ENCODE measurements at places on chromosomes 1 and 21. TPM values are rescaled to one million over a fixed set of nuclear protein-coding genes. Genes with fewer than 3 reads are reported as not detected.

DNA sequence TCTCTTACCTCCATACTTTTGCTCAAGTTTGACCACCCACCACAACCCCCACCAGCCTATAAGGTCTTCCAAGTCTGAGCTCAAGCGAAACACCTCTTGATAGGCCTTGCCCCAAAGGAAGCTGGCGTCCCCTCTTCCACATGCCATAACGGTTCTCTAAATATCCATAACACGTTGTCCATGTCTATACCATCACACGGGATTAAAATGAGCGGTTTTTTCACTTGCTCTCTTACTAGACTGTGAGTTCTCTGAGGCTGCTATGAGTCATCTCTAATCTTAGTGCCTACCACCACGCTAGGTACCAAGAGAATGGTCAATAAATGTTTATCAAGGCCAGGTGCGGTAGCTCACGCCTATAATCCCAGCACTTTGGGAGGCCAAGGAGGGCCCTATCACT is 41.0 kb downstream of the WASF2 start:
- no peak for ATAC-seq

DNA sequence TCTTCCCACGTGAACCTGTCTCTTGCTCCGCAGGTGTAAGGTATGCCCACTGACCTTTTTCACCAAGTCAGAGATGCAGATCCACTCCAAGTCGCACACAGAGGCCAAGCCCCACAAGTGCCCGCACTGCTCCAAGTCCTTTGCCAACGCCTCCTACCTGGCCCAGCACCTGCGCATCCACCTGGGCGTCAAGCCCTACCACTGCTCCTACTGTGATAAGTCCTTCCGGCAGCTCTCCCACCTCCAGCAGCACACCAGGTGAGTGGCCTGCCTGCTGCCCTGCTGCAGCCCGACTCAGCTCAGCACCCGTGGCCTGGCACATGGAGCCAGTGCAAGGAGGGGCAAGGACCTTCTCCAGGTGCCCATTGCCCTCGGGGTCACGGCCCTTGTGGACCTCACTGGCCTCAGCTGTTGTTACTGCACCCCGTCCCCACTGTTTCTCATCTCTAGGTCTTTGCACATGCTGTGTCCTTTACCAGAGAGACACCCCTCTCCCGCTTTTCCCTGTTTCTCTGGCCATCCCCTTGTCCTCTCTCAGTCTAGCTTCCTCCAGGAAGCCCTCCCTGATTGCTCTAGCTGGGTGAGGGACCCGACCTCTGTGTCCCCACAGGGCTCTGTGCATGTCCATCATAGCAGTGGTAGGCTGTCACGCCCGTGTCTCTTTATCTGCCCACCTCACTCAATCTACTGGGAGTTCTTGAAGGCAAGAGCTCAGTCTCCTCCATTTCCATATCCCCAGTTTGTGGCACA is 25.4 kb downstream of the ZNF362 start:
- no peak for ATAC-seq

The CRYBG2 gene
- 4.1 TPM for total RNA-seq

DNA sequence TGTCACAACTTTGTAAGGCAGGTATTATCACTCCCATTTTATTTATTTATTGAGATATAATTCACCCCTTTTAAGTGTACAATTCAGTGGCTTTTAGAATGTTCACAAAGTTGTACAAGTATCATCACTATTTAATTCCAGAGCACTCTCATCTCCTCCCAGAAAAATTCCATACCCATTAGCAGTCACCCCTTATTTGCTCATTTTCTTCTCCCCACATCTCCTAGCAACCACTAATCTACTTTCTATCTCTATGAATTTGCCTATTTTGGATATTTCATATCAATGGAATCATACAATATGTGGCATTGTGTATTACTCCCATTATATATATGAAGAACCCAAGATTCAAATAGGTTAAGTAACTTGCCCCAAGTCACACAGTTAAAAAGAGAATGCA is 7.0 kb downstream of the DSTYK start:
- ATAC-seq = no peak

The AMY1C gene
- not detected for total RNA-seq

- no peak for ATAC-seq
Observed at GRCh38 chr1:180280617-180281016, 50.6 kb downstream of the LHX4 start.

GRCh38 chr1:182968151-182968741 is 15.3 kb upstream of the SHCBP1L start:
- no peak for ATAC-seq

GRCh38 chr1:170685166-170685565 is 21.2 kb downstream of the PRRX1 start:
- ATAC-seq = no peak

DNA sequence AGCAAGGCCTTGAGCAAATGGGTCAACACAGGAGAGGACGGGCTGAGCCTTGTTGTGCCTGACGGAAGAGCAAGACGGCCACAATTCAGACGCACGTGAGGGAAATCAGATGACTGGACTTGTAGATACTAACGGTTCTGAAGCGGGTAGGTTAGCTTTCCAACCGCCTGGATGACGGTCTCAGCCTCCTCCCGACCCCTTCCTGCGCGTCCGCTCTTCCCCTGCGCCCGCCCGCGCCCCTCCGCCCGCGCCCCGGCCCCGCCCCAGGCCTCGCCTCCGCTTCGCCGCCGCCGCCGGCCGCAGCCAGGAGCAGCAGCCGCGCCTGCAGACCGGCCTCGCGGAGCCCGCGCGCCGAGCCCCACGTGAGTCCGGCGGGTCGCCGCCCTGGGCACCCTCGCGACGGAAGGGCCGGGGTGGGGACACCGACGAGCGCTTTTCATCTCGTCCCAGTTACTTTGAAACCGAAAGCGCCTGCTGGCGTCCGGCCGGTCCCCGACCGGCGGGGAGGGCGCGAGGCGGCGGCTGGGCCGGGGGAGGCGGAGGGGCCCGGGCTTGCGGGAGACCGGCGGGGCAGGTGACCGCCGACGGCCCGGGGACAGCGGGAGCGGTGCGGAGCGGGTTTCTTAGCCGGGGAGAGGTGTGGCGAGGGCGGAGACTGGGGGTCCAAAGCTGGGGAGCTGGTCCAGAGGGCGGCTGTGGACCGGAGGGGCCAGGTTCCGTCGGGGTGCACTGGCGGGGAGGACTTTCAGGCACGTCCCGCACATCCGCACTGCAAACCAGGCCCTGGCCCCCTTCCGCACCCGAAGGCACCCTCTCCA is at the start of gene TRAF5:
Gene TRAF5, plus strand, starts transcription at position 306 of the 818 bp plus-strand sequence. CDS start 26,407 bp downstream, outside the sequence.
- ATAC-seq = peak; percentile 89

DNA sequence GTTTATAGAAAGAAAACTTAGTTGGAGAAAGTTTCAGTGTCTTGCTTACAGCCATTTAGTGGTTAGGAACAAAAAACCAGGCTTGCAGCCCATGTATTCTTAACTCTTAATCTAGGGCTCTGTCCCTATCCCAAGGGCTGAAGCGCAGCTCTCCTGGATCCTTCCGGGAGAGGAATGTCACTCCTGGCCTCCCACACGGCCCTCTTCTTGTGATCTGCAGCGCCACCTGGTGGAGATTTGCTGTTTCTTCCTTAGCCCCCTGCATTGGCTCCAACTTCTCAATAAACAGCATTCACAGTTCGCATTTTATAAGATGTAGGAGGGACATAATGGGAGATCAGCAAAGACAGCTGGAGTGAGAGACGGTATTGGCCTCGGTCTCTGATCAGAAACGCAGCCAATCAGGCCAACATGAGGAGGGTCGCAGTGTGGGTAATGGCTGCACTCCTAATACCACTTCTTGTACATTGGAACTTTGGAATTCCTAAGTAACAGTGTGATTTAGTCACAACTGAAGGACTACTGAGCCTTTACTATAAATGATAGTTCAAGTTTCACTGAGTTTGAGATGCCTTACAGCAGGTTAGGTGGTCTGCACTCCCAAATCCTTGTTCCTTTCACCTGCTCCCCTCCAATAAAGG is 283.4 kb downstream of the ASTN1 start:
- ATAC-seq = peak; percentile 95

GRCh38 chr1:1631782-1632420 is at the start of gene MMP23B:
TSS of gene MMP23B (plus strand) at chr1:1632173. CDS start at chr1:1632219, 46 bp downstream.
- peak; percentile 28 for ATAC-seq

DNA sequence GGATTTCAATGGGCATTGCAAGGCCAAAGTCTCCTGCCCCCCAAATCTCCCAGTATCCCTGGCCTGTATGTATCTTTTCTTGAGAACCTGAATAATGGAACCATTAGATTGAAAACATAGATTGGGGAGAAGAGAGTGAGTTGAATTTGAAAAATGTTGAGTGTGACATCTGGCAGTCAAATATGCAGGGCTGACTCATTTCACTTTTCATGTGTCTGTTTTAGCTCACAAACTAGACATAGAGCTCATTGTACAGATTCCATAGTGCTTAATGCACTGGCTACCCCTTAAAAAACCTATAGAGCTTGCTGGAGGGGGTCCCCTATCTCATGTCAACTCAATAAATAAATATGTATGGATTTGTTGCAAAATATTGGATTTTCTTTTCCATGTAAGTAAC is 30.8 kb downstream of the DDR2 start:
- no peak for ATAC-seq

- ATAC-seq = peak; percentile 41
Observed at GRCh38 chr21:38661197-38661871, 144.4 kb upstream of the ETS2 start.

DNA sequence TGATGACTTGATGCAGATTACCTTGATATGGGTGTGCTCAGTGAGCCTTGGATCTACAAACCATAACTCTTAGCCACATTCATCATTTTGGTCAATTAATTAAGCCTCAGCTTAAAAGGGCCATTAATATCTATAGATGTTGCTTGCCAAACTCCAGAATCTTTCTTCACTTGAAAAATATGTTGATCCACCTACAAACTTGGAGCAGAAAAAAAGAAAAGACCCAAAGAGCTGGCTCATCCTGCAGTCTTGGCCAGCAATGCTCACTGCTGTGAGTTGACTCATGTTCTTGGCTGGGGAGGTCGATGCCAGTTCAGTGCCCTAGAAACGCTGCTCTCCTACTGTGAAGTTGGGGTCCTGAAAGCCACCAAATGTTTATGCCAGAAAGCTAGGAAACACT is 75.4 kb downstream of the DPT start:
- ATAC-seq = no peak

- ATAC-seq = no peak
Observed at GRCh38 chr1:90135286-90135685, 140.4 kb downstream of the ZNF326 start.

The KIF17 gene
- total RNA-seq = 8.8 TPM
